Stimulated activated CD8-positive, alpha-beta memory T cell treated with anti-CD3 and anti-CD28 coated beads, Interleukin-7, amount 100 ng/mL, for 1 hour (primary cell): ENCODE measurements at places on chromosomes 3 and 15.

DNA sequence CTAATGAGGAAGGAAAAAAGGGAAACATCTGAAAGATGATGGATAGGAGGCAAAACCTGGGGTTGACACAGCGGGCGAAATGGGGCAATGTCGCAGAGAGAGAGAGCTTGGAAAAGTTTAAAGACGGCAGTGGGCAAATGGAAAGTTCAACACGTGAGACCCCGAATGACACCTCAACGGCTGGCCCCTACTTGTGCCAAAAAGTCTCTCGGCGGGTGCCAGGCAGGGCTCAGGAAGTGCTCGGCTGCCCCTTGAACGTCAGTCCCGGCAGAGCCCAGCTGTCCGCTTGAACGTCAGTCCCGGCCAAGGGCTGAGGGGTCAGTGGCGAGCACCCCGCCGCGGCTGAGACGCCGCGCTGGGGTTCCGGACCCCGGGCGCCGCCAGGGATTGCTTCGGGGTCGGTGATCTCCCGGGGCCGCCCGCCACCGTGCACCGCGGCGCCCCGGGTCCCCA lies 658 bp downstream of the EOGT start:
- DNase-seq, result peak; percentile 1

DNA sequence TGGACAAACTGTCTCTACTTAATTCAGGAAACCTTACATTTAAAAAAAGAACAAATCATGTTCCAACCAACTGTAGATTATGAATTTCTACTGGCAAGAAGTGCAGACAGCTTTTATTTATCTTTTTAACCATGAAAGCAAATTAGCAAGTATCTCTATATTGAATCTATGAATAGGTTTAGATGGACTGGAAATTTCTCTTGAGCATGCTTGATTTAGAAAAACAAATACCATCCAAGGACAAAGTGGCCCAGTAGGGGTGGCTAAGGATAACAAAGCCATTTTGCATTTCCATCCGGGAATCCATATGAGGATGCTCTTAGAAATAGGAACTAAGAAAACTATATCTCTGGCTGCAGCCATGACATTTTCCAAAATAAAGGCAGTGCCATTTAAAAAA lies 150.6 kb downstream of the KCNMB2 start:
- DNase-seq, result no peak

GRCh38 chr15:31857194-31857593 lies 173.1 kb upstream of the CHRNA7 start:
- DNase-seq, result no peak

DNA sequence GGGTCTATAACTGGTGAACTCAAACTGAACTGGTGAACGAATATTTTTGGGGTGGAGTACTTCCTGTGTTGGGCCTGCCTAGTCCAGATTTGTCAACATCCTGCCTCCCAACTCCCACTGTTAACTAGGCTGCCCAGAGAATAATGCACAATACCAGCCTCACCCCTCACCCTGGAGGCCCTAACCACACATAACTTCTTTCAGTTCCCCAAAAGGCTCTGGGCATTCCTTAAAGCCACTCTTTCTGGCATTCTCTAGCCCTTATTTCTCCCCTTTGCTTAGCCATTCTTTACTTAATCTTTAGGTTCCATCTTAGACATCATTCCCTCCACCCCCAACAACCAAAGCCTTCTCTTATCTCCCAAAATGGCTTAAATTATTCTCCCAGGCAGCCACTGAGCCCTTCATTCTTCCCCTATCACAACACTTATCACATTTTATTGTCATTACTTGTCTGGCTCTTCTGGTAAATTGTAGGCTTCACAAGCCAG lies 9.1 kb upstream of the SEC11A start:
- DNase-seq, result no peak

DNA sequence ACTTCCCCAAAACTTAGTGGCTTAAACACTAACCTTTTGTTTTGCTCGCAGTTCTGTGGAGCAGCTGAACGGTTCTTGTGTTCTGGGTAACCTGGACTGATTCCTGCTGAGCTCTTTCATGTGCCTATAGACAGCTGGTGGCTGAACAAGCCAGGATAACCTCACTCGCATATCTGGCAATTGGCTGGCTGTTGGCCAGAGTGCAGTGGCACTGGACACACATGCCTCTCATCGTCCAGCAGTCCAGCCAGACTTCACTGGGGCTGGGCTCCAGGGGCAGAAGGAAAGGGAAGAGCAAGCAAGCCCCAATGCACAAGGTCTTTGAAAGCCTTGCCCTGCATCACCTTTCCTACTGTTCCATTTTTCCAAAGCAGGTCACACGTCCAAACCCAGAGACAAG lies 53.6 kb upstream of the GATA2 start:
- DNase-seq, result no peak
